ENCODE measurements at places on chromosomes 3 and 15.

- no peak for DNase-seq
Measured at GRCh38 chr3:151835751-151836525, 22.0 kb downstream of the AADAC start.

GRCh38 chr3:174333640-174334039 is 525.5 kb upstream of the NAALADL2 start:
- DNase-seq: no peak

DNA sequence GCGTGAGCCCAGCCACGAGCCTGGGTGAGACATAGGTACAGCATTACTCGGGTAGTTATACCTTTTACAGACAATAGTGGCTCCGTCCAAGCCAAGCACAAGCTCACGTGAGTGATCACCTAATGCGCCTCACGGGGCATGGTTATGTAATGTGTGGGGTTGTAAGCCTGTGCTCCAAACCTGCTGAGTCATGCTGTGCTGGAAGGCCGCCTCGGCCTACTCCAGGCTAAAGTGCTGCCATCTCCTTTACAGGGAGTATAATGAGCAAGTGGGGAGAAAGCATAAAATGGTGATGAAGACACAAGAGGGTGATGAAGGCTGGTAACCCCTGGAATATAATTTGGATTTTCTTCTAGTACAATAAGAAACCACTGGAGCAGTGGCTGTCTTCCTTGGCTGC is 175.8 kb upstream of the STT3B start:
- no peak for DNase-seq

DNA sequence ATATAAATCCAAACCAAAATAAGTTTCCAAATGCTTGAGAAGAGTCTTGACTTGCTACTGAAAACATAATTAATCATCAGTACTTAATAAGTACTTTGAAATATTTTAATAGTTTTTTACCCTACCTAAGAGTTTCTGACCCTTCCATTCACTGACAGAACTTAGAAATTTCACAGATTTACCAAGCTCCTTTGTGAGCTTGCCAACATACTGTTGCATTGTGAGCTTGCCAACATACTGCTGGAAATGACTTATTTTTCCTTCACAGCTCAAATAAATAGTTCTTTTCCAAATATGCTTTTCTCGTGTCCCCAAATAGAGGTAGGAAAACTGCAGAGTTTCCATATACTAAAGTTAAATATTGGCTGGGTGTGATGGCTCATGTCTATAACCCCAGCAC is 9.6 kb upstream of the AADAC start:
- DNase-seq: no peak

- no peak for DNase-seq
Measured at GRCh38 chr3:70517124-70517890, 204.9 kb upstream of the MDFIC2 start.

DNA sequence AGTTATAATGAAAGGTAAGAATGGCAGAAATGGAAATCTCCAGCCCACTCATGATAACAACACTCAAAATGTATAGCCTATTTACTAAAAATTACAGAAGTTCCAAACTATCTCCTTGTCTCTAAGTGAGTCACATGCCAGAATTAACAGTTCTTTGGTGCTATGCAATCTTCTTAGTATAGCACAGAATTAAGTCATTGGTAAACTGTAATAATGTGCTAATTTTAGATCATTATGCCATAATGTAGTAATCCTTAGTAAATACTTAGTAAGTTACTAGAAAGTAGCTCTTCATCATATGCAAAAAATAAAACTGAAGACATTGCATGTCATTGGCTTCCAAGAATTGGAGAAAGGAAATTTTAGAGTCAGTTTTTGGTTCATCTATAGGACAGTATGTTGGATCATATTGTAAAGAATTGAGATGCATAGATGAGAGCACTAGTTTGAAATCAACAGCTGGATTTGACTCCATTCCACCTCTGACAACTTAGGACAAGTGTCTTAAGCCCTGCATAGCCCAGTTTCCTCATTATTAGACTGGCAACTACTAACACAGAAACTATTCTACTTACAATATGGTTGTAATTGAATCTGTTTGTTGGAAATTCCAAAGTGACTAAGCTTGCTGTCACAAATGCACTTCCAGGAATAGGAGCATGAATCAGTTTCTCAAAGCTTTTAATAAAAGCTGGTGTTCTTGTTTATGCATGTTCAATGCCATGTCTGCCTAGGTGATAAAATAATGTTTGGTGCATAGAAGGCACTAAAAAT is 40.1 kb upstream of the CD47 start:
- DNase-seq: no peak

DNA sequence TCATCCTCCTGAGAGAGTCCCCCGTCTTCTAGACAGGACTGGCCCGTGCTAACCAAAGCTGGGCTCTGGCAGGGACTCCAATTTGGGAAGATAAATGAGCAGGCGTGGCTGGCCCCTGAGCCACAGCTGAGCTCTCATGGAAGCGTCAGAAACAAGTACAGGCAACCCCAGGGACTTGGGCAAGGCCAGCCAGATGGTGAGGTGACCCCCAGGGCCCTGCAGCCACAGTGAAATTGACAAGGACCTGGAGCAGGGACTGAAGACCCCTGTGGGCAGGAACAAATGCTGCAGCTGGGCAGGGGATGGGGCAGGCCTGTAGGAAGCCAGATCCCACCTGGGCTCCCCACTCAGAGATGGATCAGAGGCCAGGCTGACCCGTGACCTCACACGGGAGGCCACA is 32.8 kb upstream of the CGNL1 start:
- no peak for DNase-seq

GRCh38 chr3:88725440-88726165 is 381.8 kb upstream of the EPHA3 start:
- no peak for DNase-seq

DNA sequence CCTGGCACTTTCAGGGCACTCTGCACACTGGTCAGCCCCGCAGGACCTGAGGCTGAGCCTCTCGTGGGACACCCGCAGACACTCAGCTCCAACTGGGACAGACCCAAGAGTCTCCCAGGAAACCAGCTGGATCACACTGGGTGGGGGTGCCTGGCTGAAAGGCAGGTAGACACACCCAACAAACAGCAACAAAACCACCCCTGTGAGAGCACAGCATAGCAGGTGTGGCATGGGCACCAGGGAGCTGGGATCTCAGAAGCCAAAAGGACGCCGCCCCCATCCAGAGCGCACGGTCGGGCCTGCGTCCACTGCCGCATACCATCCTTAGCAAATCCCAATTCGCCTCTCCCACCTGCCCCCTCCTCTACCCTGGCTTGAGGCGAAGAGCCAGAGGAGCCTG is 154.2 kb upstream of the LINGO1 start:
- DNase-seq: no peak

GRCh38 chr15:66994927-66995656 is 70.3 kb upstream of the SMAD3 start:
- no peak for DNase-seq

- DNase-seq: no peak
Measured at GRCh38 chr15:71809346-71809745, 1.0 kb upstream of the NR2E3 start.

- DNase-seq: no peak
Measured at GRCh38 chr3:98744283-98744682, 18.9 kb upstream of the ST3GAL6 start.

- DNase-seq: no peak
Measured at GRCh38 chr3:162555761-162556160, 1059.2 kb downstream of the OTOL1 start.

DNA sequence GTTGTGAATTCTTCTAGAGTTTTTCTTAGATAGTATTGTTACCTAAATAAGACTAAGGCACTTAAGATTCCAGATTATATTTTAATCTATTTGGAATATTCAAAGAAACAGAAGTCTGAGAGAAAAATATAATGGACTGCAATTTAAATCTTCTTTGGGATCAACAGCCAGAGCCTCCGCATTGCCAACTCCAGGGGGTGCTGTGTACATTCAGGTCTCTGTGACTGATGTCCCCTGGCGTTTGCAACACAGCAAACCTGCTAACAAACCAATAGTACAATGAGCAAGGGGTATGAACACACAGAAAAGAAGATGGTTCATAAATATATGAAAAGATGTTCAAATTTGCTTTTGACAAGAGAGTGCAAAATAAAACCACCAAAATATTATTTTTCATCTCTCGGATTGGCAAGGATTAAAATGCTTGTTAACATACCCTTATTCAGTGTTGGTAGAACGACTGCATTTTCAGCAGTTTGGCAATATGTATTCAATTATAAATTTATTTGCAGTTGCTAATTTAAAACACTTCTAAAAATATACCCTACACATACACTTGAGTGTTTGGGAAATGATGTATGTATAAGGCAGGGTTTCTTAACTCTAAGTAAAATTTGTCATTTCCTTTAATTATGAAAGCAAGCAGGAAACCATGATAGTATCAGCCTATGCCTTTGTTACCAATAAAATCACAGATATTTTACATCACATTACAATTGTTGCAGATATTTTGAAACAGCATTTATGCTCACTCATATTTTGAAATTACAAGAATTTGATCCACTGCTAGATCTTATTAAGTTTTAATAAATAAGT is 16.1 kb upstream of the TM4SF1 start:
- DNase-seq: peak; percentile 16

- no peak for DNase-seq
Measured at GRCh38 chr3:45962033-45962432, 18.8 kb downstream of the CXCR6 start.

DNA sequence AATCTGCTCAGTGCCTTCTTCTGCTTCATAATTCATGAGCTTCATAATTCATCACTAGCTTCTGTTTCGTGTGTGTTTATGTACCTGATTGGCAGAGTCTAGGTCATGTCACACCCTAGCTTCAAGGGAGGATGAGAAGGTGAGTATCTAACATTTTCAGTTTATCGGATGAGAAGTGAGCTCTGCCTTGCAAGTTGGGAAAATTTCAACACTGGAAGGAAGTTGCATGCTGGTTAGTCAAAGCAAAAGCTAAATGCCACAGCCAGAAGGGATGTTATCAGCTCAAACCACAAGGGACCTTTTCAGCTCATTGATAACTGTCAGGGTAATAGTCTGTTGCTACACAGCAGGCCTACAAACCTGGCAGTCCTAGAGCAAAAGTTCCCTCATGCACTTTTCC is 7.3 kb upstream of the TNFSF10 start:
- no peak for DNase-seq

DNA sequence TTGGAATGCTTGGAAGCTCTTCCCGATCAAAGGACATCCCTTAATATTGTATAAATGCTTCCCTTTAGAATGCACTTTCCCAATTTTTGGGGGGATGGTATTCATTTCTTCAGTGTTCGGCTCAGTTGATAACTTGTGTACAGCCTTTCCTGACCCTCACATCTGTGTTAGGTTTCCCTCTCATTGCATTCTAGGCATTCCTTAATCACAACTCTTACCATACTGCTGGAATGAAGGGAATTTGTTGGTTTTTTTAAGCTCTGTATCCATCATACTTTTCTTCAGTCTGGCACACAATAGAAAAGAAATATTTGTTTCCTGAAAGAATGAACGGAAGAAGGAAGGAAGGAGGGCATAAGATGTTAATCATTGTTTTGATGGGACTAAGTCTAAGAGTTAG is 119.5 kb downstream of the CHST2 start:
- no peak for DNase-seq

Data from GOT3 (cell line).